ENCODE measurements at places on chromosomes 5 and 9.

DNA sequence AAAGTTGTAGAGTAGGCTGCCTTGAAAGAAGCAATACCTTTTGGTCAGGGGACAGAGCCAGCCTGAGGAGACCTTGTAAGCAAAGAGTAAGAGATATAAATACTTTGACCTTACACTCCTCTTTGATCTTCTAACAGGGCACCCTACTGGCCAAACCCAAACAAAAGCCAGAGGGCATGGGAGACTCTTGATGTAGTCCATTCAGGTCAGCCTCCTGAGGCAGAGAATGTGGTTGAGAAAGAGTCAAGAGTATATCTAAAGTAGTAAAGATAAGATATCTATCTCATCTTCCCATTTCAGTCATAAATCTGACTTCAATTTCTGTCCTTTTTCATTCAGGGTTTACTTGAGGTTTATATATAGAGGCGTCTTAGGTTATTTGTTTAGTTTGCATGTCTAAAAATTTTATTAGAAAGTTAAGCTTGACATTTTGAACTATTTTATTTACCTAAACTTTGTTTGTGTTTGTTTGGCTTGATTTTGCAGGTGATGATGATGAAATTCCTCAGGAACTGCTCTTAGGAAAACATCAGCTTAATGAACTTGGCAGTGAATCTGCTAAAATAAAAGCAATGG lies 125.7 kb downstream of the NIPBL start:
- DNase-seq: no peak

DNA sequence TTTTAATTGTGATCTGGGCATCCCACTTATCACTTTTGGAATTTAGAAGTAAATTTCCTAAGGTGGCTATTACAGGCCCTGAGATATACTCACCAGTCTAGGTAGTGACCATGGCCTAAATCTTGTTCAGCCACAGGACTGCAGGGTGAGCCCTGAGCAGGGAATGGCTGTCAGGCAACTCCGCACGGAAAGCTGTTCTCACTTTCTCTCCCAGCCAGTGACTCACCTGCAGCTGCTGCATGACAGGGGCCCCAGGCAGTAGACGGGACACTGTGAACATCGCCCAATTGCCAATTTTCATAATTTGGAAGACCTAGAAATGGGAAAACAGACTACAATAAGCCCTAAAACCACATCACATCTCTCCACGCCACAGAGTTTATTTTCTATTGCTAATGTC lies 69.6 kb upstream of the TAF1L start:
- no peak for DNase-seq

GRCh38 chr5:120199559-120199958 lies 264.5 kb upstream of the PRR16 start:
- DNase-seq: no peak

GRCh38 chr5:107764976-107765804 lies 94.5 kb upstream of the EFNA5 start:
- DNase-seq: no peak

- no peak for DNase-seq
Measured at GRCh38 chr5:124079062-124079461, 567.1 kb downstream of the CSNK1G3 start.

- no peak for DNase-seq
Measured at GRCh38 chr5:134477462-134478245, 47.8 kb upstream of the JADE2 start.

DNA sequence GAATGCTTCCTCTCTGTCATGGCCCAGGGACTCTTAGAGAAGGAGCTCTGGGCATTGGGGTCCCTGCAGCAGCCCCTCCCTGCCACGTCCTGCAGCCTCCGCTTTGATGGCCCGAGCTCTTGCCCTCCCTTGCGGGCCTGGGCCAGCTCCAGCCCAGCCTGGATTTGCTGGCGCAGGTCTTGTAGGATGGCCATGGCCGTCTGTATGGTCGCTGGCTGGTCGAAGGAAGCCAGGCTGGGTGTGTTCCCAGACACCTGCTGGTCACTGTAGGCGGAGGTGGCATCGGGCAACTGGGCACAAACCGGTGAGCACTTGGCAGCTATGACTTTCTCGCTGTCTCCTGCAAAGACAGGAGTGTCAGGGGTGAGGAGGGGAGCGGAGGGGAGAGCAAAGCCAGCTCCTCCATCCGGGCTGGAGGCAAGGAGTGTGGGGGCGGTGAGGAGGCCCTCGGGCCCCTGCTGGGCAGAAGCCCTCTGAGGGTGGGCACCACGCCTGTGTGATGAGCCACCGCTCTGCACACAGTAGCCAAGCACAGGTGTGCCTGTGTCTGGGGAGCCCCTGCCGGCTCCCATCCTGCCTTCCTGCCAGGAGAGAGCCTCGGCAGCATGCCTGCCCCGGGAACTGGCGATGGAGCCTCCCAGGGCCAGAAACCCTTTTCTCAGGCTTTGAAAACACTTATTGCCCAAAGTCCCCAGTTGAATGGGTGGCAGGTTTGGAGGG lies 12.4 kb downstream of the CCDC187 start:
- no peak for DNase-seq

GRCh38 chr5:124373883-124374282 lies 372.6 kb downstream of the ZNF608 start:
- DNase-seq: no peak

GRCh38 chr9:91546574-91546973 lies 122.9 kb upstream of the NFIL3 start:
- no peak for DNase-seq

DNA sequence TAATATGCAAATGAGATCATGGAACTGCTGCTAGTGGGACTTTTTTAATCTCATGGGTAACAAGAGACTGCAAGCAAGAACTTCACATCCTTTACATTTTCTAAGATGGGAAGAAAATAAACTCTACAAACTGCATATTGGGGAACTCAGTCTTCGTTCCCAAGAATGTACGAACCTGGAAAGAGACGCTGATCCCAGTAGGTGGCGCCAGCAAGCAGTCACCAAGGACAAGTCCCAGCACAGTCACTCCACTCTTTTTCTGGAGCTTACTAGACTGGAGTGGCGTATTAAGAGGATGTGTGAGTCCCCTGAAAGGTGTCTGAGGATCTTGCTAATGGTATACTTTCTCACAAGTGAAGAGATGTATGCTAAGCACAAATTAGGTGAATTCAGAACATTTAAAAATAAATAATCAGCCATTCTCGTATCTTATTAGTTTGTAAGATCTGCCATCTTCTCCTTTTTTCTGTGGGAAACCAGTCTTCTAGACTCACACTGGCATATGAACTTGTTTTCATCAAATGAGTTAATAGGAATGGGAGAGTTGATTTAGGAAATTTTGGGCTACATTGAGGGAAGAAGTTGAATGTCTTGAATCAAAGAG lies 16.0 kb upstream of the PUM3 start:
- DNase-seq: peak; percentile 42

DNA sequence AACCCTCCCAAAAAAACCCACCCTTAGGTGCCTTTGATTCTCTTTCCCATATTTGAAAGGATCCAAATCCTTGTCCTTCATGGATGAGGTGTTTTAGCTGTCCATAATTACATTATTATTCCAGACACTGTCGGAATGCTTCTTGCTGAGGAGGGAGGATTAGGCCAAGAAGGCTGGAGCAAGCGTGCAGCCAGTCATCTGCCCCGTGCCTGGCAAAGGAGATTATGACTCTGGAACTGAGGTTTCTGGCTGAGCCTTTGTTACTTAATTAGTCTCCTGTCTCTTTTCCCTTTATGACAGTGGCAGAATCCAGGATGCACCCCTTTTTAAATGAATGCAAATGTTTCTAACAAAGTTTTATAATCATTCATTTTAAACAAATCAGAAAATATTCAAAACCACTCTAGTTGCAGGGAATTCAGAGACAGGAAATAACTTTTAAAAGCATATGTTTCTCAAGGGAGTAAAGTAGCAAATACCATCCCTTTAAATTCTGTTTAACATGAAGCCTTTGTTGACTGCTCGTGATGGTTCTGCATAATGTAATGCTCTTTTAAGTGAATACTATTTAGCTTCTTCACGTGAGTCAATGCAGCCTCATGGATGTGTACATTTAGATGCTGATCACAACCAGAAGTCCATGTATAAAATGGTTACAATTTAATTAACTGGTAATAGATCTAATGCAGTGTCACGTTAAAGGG lies 69.8 kb downstream of the GALNT10 start:
- DNase-seq: no peak

Data from HFF-Myc (cell line).